ENCODE measurements at places on chromosomes 3 and 15.

DNA sequence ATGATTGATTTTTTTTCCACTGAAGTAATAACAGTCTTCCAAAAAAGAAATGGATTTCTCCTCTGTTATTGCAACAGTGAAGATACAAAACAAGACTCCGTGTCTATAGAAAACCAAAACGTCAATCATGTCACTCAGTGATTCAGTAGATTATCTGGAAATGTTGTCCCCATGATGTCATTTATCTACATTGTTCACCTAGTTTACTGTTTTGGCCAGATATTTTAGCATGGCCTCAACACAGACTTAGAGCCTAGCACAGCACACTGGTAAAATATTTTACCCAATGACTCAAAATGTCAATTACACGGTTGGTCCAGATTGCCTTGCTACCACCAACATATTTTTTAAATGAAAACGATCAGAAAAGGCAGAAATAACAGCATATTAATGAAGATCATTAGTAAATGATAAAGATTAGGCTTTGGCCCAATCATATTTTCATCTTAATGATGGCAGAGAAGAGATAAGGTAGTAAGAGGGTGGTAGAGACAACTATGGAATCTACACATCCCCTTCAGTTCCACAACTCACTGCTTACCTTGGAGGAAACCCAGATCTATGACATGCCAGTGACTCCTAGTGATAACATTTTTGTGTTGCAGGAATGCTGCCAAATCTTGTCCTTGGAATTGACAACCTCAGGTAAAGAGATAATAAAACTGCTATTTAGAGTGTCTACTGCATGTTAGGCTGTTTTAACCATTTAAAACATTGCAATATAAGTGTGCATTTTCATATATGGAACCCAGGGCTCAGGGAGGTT lies 347.7 kb upstream of the ARPP21 start:
- DNase-seq, result peak; percentile 2

- DNase-seq, result no peak
These were observed 34.9 kb upstream of the POLR2M start for GRCh38 chr15:57671636-57672035.

- DNase-seq, result no peak
These were observed 216.5 kb downstream of the ZBBX start for GRCh38 chr3:167163580-167163979.

DNA sequence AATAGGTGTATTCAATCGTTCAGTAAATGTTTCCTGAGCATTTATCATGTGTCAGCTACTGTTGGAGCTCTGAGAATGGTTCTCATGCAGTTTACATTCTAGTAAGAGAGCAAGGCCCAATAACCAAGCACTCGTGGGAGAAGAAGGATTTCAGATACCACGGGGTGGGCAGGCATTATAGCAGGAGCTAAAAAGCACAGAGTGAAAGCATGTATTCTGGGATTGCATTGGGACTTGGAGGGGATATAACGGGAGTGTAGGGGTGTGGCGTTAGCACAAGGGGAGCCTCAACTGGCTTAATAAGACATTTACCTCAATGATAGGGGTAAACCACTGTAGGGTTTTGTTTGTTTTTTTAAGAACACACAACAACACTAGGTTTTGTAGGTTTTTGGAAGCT lies 1.6 kb upstream of the SIAH2 start:
- DNase-seq, result no peak

- peak; percentile 10 for DNase-seq
These were observed 367.1 kb downstream of the EPHA3 start for GRCh38 chr3:89474333-89475130.

DNA sequence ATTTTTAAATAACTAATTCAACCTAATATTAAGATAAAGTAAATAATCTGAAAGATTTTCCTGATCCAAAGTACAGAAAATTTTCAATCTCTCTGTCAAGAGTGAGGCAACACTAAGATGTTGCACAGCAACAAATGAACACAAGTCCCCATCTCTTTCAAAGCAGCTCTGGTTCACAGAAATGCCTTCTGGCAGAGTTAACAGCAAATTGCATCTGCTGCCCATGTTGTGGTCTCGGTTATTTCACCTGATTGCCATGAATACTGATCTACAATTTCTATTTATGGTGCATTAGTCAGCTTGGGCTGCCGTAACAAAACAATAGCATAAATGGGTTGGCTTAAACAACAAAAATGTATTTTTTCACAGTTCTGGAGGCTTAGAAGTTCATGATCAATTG lies 167.3 kb downstream of the BCHE start:
- no peak for DNase-seq

- DNase-seq, result no peak
These were observed 34.3 kb upstream of the ANKRD34C start for GRCh38 chr15:79248183-79248582.

DNA sequence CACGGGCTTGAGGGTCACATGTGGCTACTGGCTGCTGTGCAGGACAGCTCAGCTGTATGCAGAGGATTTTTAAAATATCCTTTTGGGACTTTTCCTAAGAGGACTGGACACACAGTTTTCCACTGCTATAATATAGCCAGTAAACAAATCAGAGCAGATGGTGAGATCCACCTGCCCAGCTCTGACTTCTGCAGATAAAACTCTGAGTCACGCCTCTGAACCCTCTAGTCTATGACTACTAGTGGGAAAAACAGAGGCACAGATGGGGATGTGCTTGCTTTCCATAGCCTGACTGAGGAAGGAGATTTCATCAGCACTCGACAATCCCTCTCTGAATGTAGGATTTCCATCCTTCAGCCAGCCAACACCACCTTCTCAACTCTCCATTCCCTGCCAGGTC lies 45.1 kb downstream of the COLQ start:
- DNase-seq, result no peak

DNA sequence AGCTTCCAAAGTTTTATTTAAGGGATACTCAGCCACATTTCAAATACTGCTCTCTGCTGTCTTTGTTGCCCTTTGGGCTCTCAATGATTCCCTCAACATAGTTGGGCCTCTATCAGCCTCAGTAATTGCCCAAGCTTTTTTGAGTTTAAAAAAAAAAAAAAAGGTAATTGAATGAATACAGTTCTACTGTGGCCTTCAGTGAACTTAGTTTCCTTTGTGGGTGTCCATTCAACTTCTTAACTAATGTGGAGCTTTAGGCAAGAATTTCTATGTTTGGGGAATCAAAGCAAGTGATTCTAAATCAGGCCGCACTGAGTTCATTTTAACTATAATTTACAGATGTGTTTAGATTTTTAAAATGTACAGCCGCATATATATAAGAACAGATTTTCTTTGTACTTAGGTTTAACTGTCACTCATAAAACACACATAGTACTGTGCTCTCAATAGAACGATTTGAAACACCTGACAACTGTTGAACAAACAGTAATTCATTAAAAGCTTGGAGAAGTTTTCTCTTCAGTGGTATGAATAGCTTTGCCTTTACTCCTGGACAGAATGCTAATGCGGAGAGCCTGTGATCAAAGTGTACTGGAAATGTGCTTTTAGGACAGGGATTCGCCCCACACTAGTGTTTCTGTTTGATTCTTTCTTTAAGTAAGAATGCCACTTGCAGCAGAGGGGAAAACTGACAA lies 844.9 kb upstream of the SEMA6D start:
- DNase-seq, result no peak

- DNase-seq, result no peak
These were observed 69.6 kb downstream of the SEMA5B start for GRCh38 chr3:122957707-122958689.

GRCh38 chr3:22748453-22749045 lies 454.6 kb upstream of the UBE2E2 start:
- no peak for DNase-seq

GRCh38 chr15:68812069-68812468 lies 8.6 kb downstream of the ANP32A start:
- DNase-seq, result no peak

DNA sequence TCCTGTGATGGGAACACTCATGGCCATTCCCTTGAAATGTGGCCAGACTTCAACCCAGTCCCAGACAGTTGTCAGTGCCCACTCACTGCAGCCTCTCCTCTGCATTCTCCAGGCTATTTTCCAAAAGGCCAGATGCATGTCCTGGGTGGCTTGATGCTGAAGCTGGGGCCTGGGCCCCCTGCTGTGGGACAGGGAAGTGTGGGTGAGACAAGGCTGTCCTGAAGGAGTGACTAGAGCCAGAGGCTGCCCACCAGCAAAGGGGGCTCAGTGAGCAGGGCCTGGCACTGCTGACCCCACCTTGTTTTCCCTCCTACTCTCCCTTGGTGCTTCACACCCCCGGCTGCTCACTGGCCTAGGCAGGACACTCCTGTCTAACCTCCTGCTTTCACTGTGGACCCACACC lies 11.9 kb downstream of the CISH start:
- DNase-seq, result no peak

- DNase-seq, result no peak
These were observed 1.4 kb upstream of the ISLR2 start for GRCh38 chr15:74128785-74129585.

DNA sequence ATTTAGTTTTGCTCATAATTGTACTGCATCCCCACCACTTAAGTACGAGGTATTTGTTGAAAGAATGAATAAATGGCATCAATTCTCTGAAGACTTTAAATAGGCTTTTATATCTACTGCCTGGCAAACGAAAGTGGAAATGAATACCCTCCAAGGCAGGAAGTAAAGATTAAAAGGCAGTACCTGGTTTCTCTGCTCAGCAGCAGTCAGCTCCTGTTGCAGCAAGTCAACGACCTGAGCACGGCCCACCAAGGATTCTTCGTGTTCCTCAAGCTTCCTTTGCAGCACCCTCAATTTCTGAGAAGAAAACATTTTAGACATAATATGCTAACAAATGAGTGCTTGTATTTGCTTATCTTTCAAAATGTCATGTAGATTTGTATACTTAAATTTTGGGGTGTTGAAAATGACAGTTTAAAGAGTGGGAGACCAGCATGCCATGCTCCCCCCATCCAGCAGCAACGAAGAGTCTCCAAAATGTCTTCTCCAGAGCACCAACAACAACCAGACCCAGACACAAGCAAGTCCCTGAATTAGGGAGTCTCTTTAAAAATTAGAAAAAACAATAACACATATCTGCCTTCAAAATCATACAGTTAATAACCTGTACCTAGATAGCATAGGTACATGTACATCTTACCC lies 31.2 kb downstream of the GOLGB1 start:
- DNase-seq, result no peak

GRCh38 chr3:61634678-61635077 lies 73.3 kb downstream of the PTPRG start:
- DNase-seq, result no peak

- no peak for DNase-seq
These were observed 39.6 kb downstream of the SMAD6 start for GRCh38 chr15:66741646-66742045.

DNA sequence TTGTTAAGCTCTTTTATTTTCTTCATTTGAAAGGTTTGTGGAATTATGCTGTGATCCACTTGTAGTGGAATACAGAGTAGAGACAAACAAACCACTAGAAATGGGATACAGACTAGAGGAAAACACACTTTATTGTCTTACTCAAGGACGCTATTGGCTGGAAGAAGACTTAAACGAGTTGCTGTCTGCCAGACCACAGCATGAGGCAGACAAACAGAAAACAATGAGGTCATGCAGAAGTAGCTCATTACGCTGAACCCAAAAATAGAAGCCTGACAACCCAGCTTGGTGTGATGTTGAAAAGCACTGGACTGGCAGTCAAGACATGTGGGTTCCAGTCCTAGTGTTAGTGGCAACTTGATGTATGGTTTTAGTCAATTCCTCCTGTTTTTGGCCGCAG lies 62.4 kb upstream of the P3H2 start:
- peak; percentile 97 for DNase-seq

DNA sequence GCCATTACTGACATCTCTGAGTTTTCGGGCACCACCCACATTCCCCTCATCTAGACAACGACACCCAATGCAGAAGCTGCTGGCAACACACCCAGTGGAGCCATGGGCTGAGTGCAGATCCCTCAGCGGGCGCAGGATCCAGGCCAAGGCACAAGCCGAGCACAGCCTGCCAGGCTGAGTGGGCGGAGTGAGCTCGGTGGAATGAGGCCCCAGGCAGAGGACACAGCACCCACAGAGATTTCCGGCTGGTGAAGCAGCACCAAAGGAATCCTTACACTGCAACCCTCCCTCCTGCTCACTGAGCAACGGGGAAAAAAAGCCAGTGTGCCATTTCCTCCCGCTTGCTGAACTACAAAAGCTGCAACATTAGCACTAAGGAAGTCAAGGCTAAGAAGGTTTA lies 34.3 kb downstream of the ZMAT3 start:
- peak; percentile 78 for DNase-seq

- DNase-seq, result no peak
These were observed 44.8 kb downstream of the PLD1 start for GRCh38 chr3:171765511-171765887.

GRCh38 chr3:131242201-131242600 lies 139.4 kb upstream of the NUDT16 start:
- no peak for DNase-seq

- no peak for DNase-seq
These were observed 33.4 kb downstream of the ZXDC start for GRCh38 chr3:126442094-126442855.

- no peak for DNase-seq
These were observed 14.4 kb downstream of the SEC61A1 start for GRCh38 chr3:128066676-128067075.

DNA sequence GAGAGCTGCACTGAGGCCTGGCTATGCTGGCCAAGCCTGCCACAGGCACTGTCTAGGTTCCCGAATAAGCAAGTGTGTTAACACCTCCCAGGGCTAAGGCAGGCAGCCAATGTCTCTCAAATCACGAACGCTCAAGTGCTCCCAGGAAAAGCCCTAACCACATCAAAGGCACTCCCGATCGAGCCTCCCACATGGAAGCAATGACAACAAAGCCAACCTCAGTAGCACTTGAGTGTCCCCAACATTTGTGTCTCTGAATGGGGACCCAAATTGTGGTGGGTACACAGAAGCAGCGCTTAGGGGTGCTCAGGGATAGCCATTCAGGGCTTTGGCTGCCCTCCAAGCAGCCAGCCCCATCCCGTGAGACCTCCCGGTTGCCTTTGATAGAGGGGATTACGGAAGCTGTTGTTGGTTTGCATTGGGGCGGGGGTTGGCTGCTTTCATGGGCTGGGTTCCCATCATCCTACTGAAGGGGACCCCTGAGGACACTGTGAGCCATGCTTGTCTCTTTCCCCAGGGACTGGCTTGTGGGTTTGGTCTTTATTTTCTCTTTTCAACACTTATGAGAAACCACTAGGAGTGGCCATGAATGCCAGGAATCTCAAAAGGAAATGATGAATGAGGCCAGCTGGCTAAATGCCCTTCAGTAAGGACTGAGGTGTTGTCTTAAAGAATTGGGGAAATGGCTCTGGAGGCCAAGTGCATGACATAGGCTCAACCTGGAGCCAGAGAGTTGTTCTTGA lies 234.1 kb upstream of the FEZF2 start:
- peak; percentile 93 for DNase-seq

- no peak for DNase-seq
These were observed 229.7 kb upstream of the ICE2 start for GRCh38 chr15:60708684-60709083.

DNA sequence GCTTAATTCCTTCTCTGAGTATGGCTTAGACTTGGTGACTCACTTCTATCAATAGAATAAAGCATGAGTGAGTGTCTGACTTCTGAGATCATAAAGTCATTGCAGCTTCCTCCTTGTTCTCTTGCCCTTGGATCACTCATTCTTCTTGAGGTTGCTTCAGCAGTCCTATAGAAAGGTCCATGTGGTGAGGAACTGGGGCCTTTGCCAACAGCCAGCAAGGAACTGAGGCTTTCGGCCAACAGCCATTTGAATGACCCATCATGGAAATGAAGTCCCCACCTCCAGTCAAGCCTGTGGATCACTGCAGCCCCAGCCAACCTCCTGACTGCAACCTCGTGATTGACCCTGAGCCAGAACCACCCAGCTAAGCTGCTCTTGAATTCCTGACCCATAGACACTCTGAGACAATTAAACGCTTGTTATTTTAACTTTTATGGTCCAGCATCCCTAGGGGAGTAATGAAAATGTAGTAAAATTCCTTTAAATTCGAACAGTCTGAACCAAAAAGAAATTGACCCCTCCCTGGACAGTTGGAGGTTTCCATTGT lies 84.5 kb downstream of the WDR76 start:
- DNase-seq, result peak; percentile 83
